Left renal pelvis (tissue), 4 donors: ENCODE measurements at places on chromosomes 12 and 14.

- DNase-seq: no peak
Observed at GRCh38 chr14:104637546-104638003, 33.0 kb upstream of the TMEM179 start.

DNA sequence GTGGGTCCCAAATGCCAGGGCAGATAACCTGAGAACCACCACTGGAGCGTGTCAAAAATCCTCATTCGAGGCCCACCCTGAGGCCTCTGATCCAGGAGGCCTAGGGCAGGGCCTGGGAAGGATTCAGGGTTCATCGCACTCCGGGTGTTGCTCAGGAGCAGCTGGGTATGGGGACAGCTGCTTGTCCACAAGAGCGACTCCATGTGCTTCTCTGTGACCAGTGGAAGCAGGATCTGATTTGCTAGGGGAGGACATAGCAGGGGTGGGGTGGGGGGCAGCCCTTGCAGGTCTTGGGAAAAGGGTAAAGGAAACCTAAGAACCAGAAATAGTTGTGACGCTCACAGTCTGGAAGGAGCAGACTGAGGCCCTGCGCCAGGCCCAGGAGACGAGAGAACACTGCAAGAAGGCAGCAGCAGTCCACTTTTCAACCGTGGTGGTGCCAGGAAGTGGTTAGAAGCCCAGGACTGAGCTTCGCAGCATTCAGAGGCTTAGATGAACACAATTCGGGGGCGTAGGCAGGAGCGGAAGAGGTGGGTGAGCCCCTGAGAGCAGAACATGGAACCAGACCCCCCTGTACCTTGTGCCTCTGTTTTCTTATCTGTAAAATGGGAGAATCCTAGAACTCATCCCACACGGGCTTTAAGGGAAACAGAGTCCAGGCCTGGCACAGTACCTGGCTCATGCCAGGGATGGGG, 33.7 kb downstream of the ITPK1 start:
- DNase-seq: no peak

- no peak for DNase-seq
Observed at GRCh38 chr12:57454566-57455373, at the start of gene INHBE. INHBE (plus strand) TSS chr12:57455307; CDS start chr12:57455537, 230 bp downstream.

DNA sequence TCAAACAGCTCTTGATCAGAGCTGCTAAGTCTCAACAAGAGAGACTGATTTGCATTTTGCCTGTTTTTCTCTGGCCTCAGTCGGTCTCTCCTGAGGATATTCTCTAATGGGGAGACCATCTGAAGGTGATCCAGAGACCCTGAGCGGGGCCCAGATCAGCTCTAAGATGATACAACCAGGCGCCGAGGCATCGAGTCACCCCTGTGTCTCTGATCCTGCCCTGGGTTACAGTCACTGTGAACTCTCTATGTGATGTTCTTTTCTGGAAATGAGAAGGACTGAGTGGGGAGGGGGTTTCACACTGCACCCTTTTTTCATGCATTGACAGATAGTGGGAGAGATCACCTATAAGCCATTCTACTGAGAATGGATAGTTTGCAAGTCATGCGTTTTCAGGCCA, 247.6 kb upstream of the PWP1 start:
- DNase-seq: no peak

GRCh38 chr12:43241986-43242385, 310.0 kb downstream of the ADAMTS20 start:
- no peak for DNase-seq

GRCh38 chr12:48744251-48745008, 27.9 kb upstream of the CCNT1 start:
- DNase-seq: no peak

- no peak for DNase-seq
Observed at GRCh38 chr12:124795081-124795948, 68.3 kb downstream of the SCARB1 start.
